Thoracic aorta (tissue), 2 donors: ENCODE measurements at places on chromosomes 1 and 21. TPM values are rescaled to one million over a fixed set of nuclear protein-coding genes. Genes with fewer than 3 reads are reported as not detected.

DNA sequence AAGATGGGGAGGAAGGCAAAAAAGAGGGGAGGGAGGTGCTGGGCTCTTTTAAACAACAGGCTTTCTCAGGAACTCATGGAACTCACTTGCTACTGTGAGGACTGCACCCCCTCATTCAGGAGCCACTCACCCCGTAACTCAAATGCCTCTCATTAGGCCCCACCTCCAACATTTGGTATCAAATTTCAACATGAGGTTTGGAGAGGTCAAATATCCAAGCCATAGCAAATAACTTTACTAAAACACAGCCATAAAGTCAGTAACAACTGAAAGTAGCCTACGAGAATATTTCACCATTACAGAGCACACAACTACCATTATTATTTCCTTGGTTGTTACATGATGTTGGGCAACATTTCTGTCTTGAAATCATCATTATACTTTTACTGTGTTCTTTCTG lies 13.1 kb upstream of the DMRTB1 start:
- no peak for DNase-seq

GRCh38 chr1:232302376-232303221 lies 327.3 kb downstream of the SIPA1L2 start:
- DNase-seq = no peak

- DNase-seq = no peak
Measured at GRCh38 chr21:27425574-27425973, 458.7 kb upstream of the ADAMTS5 start.

DNA sequence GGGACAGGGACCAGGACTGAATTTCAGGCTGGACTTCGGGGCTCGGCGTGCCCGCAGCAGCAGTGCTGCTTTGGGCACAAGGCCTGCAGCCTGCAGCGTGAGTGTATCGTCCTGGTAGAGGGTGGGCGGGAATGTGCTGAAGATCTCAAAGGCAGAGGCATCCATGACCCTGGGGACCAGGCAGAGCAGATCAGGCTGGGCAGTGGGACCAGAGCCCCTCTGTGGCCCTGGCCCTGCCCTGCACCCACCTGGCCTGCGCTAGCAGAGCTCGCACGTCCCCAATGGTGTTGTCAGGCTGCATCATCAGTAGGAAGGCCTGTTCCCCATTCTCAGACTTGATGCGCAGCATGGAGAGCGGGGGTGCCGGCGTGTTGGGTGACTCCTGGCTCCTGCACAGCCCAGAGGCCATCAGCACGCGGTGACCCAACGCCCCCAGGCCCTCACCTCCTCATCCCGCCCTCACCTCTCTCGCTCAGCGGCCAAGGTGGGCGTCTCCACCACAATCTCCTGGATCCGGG lies 2.6 kb downstream of the SH3BGRL3 start:
- DNase-seq = no peak

DNA sequence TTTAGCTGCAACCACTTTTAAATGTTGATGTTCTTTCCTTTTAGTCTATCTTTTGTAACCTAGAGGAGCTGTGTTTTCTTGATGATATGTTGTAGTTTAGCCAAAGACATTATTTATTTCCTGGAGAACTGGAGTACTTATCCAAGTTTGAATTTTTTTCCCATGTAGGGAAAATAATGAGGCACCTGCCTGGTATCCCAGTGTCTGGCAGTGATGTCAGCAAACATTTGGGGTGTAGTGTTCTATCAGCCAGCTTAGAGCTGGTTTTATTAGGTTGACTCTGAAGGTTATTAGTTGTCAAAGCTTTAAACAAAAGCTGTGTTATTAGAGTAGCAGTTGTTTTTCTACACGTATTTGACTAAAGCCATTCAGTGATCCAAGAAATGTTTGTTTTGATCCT lies 3.2 kb downstream of the CTPS1 start:
- no peak for DNase-seq

- no peak for DNase-seq
Measured at GRCh38 chr1:54070171-54070837, 16.9 kb downstream of the TCEANC2 start.

DNA sequence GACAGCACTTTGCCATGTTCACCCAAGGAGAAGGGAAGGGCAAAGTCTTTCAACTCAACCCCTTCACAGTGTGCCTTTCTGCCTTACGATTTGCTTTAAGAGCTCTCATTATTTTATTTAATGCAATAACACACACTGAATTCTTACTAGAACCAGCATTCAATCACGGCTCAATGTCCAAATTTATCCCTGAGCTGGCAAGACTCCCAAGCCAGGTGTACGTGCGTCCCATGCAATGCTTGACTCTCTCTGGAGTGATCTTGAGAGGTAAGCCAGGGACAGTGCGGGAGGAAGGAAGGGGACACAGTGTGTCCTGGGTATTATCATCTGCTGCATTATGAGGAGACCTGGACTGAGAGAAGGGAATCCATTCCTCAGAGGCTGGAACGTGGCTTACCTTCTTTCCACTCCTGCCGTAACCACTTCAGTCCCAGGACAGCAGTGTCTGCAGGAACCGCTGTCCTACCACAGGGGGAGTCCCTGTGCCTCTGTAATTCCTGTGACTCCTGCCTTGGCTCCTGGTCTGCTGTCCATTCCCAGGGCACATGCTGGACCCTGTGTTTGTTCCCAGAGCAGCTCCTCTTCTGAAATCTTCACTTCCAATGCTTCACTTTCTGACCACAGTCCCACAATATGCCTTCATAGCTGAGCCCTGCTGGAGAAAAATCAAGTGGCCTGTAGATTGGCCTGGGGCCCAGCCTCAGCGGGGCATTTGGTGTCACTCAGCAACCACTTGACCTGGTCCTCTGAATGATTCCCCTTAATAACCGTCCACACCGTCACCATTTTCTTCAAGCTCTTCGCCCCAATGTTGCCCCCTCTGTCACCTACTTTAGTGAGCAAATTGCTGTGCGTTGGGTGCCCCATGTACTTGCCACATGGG lies 28.6 kb upstream of the STUM start:
- no peak for DNase-seq

DNA sequence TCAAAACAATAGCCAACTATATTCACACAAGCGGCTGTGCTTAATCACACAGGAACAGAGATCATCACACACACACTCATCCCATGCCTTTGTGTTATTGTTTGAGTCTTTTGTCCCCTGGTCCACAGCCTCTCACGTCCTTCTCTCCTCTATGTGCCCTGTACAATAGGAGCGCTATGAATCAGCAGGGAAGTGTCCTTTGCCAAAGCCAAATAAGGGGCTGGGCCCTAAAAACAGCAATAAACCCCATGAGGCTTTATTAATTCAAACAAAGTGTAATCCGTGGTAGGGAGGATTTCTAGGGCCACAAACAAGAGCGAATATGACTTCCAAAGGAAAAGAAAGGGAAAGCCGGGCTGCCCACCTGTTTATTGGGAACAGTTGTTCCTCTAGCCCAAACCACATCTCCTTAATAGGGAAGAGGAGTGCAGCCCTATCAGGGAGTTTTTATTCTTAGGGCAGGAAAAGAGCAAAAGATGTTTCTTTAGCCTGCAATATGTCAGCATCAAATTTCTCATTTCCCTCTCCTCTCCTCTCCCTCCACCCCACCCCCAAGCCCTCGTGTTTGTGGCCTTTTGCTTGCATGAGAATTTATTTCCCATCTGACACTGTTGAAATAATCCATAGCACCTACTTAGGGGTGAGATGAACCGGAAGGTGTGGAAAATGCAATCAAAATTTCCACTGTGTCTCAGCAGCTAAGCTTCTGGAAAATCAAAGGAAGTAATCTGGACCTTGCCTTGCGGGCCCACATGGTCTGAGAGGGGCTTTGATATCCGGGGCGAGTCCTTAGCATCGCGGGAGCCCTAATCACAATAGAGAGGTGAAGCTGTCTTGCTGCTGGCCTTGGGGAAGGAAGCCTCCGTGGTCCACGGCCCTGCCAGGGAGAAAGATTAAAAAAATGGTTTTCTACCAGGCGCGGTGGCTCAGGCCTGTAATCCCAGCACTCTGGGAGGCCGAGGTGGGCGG lies 45.3 kb upstream of the ITPKB start:
- DNase-seq = no peak

DNA sequence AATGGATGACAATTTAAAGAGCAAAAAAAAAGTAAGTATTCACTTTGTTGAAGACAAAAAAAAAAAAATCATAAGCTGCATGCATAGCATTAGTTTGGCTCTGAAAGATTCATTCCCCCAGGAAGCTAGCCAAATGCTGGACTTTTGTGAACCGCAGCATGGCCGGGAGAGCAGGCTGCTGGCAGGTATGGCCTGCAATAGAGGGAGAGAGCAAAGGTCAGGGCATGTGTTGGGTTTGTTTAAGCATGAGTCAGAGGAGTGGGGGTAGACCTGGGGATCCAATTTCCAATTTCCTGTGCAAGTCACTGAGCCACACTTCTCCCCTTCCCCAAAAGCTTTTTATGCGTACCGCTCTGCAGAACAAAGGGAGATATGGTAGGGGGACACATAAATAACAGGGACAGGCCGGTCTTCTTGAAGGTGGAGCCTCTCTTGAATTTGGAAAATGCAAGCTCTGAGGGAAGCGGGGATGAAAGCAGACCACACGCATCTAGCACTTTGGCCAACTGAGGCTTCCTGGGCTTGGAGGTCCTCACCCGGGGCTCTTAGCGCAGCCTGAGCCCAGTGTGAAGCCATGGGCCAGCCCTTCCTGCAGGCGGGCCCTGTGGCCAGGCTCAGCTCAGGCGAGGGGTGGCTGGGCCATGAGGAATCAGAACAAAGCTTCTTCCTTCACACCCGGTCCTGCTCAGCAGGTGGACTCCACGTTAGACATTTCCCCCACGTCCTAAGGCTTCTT lies 171.1 kb downstream of the TOMM20 start:
- DNase-seq = no peak

GRCh38 chr1:42117214-42117613 lies 36.0 kb upstream of the GUCA2B start:
- DNase-seq = no peak

GRCh38 chr1:240712014-240712731 lies 100.2 kb upstream of the GREM2 start:
- no peak for DNase-seq

DNA sequence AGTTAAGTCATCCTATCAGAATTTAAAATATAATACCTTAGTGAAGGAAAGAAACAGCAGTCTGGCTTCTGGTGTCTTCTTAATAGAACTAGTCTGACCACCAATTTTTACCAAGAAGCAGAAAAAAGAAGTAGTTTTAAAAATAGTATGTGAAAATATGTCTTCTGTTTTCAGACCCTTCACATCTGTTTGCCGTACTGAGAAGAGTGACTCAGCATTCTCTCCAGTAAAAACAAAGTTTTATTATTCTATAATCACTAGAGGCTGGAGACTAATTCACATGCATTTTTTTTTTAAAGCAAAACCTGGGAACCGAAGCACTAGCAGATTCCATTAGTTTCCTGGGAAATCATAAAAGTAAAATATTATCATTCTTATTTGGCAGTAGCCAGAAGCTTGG lies 163.8 kb downstream of the COL24A1 start:
- no peak for DNase-seq

DNA sequence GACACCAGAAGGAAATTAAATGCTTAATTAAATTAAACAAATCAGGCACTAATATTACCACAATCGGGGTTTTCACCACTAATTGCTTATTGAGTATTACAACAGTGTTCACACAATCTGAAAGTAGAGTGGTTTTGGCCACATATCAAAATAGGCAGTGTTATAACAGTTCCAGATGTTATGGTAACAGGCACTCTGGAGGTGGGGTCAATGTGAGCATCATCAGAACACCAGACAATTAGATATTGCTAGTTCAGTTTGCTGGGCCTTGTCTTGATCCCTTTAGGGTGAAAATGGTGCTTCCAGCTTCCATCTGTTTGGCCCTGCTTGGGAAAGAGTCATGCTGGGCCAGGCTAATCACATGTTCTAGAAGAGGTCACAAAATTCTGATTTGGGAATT lies 14.5 kb upstream of the DDAH1 start:
- no peak for DNase-seq

DNA sequence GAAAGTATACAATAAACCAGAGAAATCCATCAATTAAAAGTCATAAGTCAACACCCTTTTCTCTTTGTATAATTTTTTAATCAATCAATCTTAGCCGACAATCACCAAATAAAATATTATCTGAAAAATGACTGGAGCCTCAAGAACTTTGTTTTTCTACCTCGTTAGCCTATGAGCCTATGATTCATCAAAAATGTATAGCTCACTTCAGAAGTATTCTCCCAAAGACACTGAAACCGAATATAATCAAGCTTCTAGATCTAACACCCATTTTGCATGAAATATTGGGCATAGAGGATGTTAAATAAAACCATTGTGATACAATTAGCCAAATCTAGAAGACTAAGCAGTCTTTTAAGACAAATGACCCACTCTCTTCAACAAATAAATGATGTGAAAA lies 17.8 kb upstream of the RSBN1 start:
- no peak for DNase-seq

DNA sequence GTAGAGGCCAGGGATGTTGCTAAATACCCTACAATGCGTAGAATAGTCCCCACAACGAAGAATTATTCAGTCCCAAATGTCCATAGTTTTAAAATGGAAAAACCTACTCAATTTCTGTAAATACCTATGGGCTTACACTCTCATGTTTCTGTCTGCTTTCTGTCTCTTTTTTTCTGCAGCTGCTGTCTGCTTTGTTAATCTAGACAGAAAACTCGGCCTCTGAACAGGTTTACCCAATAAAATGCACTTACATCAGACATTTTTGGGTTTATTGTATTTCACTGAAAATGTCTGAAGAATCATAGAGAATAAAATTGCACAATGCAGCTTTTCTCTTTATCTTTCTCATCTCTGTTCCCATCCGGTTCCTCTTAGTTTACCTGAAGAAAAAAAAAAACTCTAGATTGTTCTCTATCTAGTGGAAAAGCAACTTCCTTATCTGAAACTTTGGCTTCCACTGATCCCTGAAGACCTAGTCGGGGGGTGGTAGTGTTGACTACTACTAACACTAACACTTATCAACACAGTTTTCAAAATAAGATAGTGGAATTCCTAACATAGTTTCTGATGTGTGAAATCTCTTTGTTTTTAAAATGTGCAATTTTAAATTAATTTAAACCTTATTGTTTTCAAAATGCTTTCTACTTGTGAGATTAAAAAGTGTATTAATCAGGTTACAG lies 76.9 kb upstream of the CCDC190 start:
- no peak for DNase-seq

GRCh38 chr21:32886339-32886738 lies 114.8 kb upstream of the PAXBP1 start:
- no peak for DNase-seq

DNA sequence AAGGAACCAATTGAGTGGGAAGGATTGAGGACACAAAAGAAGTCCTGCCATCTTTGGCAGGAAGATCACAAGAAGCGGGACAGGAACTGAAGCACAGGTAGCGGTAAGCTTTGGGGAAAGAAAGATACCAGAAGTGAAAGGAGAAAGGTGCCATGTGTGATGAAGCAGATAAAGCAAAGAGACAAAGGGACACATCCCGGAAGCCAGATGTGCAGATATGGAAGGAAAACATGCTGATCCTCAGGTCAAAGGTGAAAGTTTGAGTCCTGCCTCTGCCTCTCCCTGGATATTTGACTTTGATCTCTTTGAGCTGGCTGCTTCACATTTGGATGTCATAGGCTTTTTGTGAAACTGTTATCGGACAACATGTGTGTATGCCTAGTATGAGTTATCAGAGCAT lies 34.0 kb downstream of the ACP6 start:
- DNase-seq = no peak

GRCh38 chr1:24955161-24955560 lies 25.1 kb upstream of the RUNX3 start:
- DNase-seq = no peak

CHIA gene
- not detected for total RNA-seq

ST6GALNAC5 gene
- total RNA-seq = 7.2 TPM

RC3H1 gene
- 41.5 TPM for total RNA-seq

TNN gene
- total RNA-seq = not detected

PLA2G4A gene
- 8.8 TPM for total RNA-seq

PRKACB gene
- 32.2 TPM for total RNA-seq

OR10Z1 gene
- not detected for total RNA-seq

APCS gene
- not detected for total RNA-seq

SLC25A34 gene
- 2.4 TPM for total RNA-seq

VAMP4 gene
- 25.5 TPM for total RNA-seq
